ENCODE measurements at places on chromosomes 4 and X.
A peak's percentile ranks its signal among the peaks of the same experiment; 100 is the strongest.

DNA sequence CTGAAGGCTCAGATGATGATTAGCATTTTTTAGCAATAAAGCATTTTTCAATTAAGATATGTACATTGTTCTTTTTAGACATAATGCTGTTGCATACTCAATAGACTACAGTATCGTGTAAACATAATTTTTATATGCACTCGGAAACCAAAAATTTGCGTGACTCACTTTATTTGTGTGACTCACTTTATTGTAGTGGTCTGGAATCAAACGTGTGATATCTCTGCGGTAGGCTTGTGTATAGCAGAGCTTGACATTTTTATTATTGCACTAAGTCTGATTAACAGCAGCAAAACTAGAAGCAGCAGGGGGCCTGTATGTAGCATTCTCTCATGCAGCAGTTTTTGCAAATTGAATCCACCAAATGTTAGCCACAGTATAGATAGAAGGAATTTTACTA is 119.1 kb upstream of the PRDX4 start:
- DNase-seq, result no peak

DNA sequence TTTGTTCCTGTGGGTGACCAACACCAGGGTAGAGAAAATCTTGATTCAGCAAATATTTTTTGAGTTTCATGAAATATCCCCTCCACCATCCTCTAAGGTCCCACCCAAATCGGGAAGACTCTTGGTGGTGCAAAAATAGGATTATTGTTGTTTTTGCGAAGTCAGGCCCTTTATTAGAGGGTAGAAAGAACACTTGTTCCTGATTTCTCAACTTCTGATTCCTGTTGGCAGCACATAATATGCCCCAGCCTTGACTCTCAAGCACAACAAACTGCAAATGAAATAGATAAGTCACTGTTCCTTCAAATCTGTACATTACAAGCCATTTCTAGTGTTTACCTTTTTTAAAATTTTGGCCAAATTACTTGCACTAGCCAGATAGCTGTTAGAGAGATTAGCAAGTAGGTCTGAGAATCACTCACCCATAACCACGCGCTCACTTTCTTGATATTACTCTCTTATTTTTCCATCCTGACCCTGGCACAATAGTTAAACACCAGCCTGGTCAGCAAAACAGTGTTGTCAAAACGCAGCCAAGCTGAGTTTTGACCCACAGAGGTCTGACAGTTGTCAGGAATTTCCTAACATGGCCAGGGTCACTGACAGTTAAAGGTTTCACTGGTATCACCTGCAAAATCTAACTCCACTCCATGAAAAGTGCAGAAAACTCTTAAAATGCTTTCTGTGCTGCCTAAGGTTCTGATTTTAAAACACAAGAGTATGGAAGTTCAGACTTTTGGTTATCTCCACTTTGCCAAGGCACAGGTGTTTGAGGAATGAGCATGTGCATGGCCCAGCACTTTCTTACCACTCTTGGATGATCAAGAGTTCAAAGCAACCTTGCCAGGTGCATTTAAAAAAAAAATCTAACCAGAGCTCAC is 69.8 kb downstream of the RBM47 start:
- DNase-seq, result no peak

DNA sequence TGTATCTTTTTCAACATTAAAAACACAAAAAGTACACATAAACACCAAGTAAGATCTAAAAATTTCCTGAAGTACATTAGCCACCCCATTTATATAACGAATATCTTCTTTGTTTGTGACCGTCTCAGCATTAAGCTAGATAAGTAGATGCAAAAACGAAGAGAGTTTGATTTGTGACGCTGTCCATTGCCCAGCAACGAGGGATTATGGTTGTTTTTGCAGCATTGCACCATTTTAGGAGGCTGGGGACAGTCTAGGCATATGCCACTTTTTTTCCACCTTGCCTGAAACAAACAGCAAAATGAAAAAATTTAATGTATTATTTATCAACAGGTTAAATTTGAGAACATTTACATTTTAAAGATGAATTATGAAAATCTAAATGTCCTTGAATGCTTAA is 12.0 kb upstream of the IGSF1 start:
- no peak for DNase-seq

DNA sequence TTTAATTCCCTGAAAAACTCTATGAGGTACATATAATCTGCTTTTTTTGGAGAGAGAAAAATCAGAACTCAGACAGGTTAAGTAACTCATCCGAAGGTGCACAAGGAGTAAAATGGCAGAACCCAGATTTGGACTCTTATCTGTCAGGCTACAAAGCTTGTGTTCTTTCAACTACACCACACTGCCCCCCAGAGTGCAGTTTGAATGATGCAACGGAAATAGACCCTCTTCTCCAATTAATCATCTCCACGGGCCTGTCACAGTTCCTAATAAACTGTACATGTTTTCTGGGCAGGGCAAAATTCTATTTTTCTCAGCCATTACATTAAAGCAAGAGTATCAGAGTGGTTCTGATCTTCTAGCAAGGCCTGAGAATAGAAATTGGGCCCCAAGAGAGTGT is 35.3 kb upstream of the DCX start:
- peak; percentile 52 for DNase-seq

- DNase-seq, result no peak
Observed at GRCh38 chrX:49061916-49062315, 3.1 kb downstream of the CCDC120 start.

DNA sequence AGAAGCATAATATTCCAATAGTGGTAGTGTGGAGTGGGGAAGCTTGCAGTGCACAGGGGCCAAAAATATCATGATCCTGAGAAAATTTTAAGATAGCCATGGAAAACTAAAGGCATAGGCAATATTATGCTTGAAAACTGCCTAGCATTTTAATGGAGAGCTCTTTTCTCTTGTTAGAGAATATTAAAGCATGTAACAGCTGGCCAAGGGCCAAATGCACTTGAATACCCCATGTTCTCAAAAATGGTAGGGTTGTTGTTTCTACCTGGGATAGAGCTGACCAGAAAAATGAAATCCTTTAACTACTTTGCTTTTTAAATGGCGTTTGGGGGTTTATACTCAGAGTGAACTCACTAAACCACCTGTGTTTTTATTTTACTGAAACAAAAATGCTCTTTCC is 739.6 kb upstream of the SLIT2 start:
- DNase-seq, result no peak

DNA sequence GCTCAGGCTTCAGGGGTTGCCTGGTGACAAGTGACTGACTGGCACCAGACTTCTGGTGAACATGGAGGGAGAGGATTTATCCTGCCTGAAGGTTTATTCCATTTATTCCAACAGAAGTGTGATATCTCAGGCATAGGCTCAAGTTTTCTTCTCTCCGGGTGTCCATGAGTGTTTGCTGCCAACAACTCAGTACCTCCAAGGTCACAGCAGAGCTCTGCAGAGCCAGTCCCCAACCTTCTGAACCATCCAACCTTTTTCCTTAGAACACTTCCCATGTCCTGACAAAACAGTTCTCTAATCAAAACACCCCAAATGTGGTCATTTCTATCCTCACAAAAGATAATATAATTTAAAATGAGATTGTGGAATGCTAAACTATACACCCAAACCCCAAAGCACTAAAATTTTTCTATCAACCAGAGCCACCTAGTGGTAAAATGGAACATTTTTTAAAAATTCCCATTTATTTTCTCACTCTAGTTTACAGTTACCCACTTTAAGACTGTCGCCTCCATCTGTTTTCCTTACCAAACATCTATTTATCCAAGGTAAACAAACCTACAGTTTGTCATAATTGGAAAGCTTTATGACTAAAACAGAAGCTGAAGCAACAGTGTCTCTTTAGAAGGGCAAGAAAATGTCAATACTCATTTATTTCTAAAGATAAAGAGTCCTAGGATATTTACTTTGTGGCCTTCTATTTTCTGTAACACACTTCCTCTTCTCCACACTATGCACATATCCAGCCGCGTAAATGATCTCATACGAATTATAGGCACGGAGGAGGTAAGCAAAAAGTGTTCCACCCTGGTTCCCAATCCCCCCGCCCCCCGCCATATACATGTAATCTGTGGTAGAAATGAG is 39.5 kb downstream of the TMEM154 start:
- peak; percentile 35 for DNase-seq

DNA sequence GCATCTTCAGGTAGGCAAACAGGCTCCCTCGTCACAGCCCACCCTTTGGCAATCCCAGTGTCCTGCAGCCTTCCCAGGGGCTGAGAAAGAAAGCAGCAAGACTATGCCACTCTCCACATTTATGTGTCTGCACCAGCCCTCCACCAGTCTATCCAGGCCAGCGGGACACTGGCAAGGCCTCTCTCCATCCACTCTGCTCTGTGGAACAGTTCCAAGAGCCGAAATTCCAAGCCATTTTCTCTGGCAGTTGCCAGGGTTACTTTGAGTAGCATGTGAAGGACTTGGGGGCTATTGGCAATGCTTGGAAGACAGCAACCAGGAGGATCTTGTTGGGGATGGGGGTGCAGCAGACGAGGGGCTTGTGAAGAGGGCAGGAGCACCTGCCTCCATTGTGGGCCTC is 52.1 kb downstream of the TSC22D3 start:
- DNase-seq, result no peak

- no peak for DNase-seq
Observed at GRCh38 chr4:125010796-125011503, 298.4 kb upstream of the ANKRD50 start.

- no peak for DNase-seq
Observed at GRCh38 chr4:146040623-146041022, 102.0 kb upstream of the ZNF827 start.

GRCh38 chr4:77776182-77777134 is 42.7 kb downstream of the CNOT6L start:
- DNase-seq, result no peak

GRCh38 chr4:168317621-168318020 is 931 bp downstream of the DDX60 start:
- no peak for DNase-seq

- DNase-seq, result no peak
Observed at GRCh38 chr4:95018785-95019184, 261.0 kb downstream of the BMPR1B start.

GRCh38 chrX:47649271-47649670 is 1.1 kb downstream of the ELK1 start:
- DNase-seq, result no peak

DNA sequence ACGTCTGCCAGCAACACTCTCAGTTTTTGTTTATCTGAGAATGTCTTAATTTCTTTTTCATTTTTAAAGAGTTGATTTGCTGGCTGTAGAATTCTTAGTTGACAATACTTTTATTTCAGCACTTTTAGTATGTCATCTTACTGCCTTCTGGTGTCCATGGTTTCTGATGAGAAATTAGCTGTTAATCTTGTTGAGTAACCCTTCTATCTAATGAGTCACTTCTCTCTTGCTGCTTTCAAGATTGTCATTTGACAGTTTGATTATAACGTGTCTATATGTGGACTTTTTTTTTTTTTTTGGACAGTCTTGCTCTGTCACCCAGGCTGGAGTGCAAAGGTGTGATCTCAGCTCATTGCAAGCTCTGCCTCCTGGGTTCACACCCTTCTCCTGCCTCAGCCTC is 24.0 kb upstream of the TMEM255A start:
- no peak for DNase-seq

GRCh38 chr4:118742050-118742449 is 56.9 kb downstream of the METTL14 start:
- no peak for DNase-seq

GRCh38 chrX:40151211-40152172 is 53.7 kb upstream of the BCOR start:
- no peak for DNase-seq

GRCh38 chr4:110622841-110623717 is at the start of gene PITX2:
Gene PITX2, minus strand, starts transcription at chr4:110623077. Its CDS starts 617 bp downstream, at chr4:110622460.
- DNase-seq, result peak; percentile 74

DNA sequence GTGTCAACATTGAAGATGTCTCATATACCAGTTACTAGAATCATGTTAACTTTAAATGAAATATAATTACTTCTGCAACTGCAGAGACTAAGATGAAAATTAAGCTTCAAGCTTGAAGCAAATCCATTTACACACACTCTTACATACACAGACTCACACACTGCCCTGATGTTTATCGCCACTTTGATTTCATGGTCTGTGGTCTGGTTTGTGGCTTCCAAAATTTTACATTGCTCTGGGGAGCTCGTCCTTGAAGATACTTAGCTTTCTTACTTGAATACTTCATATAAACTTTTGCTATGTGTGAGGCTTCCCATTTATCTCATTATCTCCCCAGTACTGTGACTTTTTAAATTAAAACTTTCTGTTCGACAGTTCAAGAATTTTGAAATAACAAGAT is 35.8 kb downstream of the ARHGEF38 start:
- DNase-seq, result no peak

DNA sequence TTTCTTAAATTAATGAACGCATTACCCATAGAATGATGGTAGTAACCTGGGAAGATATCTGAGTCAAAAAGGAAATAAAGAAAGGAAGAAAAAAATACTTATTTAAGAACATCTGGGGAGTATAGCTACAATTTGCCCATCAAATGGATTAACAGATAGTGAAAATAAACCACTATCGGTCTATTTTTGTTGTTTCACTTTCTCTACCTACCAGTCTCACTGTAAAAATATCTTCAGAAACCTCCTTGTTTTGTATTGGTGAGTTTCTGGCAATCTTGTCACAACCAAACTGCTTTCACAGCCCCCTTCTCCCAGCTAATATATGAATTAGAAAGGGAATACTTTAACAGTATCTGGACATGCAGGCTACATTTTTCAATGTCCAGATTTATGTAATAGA is 783.5 kb downstream of the STPG2 start:
- DNase-seq, result no peak

DNA sequence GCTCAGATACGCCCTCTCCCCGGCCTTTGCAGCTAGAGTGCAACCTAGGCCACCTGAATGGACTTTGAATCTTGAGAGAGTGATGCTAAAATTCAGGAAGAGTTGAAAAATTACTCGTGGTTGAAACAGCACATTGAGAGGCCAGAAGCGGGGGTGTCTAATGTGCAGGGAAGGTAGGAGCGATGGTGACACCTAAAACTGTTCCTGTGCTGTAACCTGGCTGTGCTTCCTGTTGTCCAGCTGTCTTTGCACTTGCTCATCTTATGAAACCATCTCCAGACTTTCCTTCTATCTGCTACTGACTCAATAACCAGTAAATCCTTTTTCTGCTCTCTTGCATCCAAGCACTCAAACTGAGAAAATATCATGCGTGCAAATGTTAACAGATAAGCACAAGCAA is 106.4 kb upstream of the RPS6KA3 start:
- DNase-seq, result no peak

GRCh38 chr4:140238351-140239056 is 84.5 kb upstream of the MAML3 start:
- DNase-seq, result peak; percentile 75

DNA sequence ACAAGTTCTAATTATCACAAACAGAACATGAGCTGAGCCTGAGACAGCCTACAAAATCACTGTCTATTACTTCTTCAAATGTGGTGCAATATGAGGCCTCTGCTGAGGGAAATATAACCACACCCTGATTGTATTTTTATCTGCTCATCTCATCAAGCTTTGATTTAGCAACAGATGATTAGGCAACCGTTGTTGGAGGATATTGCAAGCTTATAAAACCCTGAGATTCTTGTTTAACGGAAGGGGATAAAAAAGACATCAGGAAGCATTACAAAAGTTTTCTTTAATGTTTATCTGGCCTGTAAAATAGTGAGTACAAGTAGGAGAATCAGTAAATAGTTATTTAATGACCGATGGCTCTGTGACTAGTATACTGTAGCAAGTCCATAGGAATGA is 108.5 kb downstream of the ZNF330 start:
- DNase-seq, result no peak
